Stimulated activated naive B cell treated with anti-CD40 and anti-IgM and Interleukin-4, amounts not matched to agents 10 μg/mL and 1 μg/mL and 100 μg/mL, for 72 hours (primary cell): ENCODE measurements at places on chromosomes 13 and 19.

DNA sequence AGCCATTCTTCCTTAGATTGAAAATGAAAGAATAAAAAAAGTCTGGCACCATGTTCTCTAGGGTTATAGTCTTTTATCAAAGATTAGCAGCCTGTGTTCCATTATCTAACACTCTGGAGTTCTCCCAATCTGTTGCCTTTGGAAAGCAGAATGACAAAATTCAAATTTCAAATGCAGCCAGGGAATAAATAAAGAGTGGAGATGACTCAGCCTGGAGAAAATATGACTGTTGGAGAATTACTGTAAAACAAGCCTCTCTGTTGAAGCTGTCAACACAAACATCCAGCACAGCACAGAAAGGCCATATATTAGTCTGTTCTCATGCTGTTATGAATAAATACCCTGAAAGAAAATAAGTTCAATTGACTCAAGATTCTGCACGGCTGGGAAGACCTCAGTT lies 650.5 kb upstream of the SLC10A2 start:
- DNase-seq = no peak

DNA sequence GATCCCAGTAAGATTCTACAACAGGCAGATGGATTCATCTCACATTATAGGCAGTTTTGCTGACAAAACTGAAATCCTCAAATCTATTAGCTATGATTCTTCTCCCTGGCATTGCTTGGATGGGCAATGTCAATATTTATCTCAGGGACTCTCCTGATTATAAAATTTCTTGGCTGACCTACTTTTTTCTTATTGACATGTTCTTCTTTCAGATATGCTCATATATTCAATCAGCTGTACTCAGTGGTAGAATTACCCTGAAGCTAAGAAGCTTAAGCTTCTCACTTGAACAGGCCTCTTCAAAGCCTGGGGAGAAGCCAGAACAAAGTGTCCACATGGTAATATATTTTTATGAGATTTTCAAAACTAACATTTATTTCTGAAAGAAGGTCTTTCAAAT lies 513.6 kb downstream of the PCDH9 start:
- DNase-seq = no peak

GRCh38 chr13:40076765-40077362 lies 421.4 kb downstream of the COG6 start:
- DNase-seq = no peak

GRCh38 chr19:56750658-56751057 lies 79.1 kb upstream of the ZNF835 start:
- no peak for DNase-seq
